Ovary (tissue), 10 donors: ENCODE measurements at places on chromosomes 6 and 20.

- no peak for DNase-seq
Measured at GRCh38 chr6:48765352-48765961, 654.5 kb upstream of the PTCHD4 start.

DNA sequence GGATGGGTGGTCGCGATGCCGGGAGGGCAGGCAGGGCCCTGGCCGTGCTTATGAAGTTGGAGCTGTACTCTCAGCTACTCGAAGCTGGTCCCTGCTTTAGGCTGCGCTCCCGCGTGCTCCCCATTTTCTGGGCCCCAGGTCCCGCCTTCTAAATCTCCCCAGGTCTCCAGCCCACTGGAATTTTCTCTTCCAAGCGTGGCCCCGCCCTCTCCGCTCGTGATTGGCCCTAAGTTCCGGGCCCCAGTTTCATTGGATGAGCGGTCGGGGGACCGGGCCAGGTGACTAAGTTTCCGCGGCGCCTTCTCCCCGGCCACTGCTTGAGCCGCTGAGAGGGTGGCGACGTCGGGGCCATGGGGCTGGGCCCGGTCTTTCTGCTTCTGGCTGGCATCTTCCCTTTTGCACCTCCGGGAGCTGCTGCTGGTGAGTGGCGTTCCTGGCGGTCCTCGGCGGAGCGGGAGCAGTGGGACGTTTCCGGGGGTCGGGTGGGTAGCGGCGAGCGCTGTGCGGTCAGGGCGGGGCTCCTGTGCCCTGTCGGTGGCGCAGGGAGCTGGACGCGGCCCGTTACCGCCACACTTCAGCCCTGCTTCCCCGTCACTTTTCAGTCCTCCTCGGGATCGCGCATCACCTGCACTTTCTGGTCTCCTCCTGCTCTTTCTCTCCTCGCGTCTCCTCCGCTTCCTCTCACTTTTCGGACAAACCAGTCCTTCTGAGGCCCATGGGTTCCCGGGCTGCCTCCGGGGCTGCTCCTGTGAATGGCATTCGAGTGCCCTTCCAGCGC, at the start of gene MICA:
Gene MICA (plus strand): TSS at position 313 of the 778 bp plus-strand sequence. CDS start 38 bp downstream, at position 351.
- DNase-seq, result peak; percentile 89

- DNase-seq, result no peak
Measured at GRCh38 chr20:35320396-35321126, 28.3 kb upstream of the FAM83C start.

DNA sequence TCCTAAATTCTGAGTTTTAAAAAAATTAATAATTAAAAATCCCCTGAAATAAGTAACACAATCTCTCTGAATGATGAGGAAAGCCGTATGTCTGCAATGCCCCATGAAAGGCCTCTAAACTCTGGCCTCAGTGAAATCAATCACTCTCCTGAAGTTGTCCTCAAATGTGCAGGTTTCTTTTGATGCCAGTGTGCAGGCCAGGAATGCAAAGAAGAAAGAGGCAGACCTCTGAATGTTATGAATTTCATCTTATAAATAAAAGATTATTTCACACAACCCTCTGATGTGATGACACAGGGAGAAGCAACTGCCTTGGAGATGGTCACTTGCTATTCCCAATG, 121.8 kb downstream of the TBXT start:
- no peak for DNase-seq

DNA sequence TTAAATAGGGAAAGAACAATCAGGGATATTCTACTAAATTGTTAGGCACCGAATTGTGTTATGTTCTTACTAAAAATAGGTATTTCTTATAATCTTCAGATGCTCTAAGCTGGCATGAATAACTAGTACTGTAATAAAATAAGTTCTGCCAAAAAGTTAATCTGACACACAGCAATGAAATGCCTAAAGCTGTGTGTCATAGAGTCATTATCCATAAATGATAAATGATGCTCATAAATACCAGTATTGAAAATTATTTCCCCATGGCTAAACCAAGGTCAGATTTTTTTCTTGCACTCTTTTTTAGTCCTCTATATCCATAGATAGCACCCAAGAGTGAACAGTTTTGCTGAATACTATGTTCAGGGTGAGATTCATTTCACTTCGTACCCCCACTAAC, 11.7 kb upstream of the PRIM2 start:
- no peak for DNase-seq

DNA sequence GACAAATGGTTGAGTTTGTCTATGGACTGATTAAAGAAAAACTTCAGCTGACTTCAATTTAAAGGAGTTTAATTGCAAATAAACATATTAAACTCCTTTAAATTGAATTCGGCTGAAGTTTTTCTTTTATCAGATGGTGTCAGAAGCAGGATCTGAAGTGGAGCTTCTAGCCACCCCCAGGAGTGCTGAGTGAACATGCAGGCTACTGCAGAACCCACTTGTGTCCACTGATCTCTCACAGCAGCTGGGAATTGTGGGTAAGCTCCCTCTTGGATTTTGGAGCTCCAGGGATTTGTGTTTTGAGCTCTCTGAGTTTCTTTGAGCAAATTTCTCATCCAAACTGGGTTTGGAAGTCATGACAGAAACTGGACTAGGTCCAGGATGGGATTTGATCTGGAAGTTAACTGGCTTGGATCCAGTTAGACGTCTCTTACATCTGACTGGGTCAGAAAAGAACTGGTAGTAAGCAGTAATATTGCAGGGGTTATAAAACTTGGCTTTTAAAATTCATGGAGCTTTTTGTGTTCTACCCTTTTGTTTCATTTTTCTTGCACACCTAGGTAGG, 95.8 kb upstream of the UST start:
- no peak for DNase-seq

GRCh38 chr6:161546632-161547031, 272.8 kb upstream of the AGPAT4 start:
- DNase-seq, result no peak

DNA sequence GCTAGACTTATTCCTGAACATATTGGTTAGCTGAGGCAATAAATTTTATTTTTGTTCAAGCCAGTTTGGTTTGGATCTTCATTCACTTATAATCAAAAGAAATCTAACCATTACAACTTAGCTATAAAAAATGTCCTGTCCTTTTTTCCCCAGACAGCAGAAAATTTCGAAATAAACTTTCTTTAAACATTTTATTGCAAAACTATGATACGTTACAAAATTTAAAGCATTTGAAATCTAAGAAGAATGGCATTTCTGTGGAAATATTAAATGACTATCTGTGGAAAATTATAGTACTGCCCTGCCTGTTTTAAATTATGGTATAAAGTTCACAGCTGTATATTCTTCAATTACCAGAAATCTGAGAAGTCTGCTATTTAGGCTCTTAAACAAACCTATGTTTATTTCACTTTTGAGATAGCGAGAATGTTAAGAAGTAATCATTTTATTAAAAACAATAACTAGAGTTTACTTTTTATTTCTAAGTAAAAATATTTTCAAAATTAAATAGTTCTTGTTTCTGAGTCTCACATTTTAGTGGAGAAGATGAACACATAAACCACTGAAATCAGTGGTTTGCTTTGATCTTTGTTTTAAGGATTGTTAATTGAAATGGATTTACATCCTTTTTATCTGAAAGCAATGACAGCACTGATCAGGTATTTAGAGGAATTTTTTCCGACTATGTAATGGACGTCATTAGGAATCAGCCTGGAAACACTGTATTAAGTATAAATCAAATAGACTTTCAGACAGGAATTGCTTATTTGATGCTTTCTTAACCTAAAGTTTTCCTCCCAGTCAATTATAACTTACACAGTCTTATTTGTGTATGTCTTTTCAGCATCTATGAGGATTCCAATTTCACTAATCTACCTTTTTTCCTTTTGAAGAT, 553.7 kb downstream of the COL12A1 start:
- no peak for DNase-seq

DNA sequence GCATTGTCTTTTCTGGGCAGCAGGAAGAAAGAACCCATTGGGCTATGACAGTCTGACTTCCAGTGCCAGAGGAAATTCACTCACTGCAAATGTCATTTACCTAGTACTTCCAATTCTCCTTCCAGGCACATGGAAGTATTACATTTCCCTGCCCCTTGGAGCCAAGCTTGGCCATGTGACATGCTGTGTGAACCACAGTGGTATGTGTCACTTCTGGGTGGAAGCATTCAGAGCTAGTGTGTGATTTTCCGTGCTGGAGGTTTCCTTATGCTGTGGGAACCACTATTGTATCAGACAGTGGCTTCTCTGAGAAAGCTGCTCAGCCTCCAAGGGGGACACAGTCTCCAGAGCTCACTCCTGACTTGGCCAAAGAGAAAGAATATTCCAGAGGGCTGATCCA, 387.6 kb downstream of the CDC5L start:
- no peak for DNase-seq
